ENCODE measurements at places on chromosomes 7 and 10.

DNA sequence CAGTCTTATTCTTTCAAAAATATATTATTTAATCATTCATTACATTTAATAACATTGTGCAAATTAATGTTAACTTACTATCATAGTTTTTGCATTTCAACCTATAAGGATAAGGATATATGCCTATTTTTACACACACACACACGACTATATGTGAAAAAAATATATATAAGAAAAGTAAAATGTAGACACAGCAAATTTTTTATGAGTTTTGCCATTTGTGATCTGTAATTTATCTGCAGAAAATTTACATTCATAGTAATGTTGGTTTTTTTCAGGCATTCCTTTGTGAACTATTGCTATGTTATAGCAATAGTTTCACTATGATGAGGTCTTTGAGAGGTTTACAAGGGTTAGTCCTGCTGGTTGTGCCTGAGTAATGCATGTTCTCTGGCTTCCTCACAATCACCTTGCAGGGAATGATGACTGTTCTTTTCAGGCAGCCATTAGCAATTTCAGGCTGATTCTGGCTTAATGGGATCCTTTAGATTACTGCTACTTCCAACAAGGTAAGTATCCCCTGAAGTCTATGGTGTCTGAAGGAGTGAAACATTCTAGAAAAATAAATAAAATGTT, 183.7 kb upstream of the CDK1 start:
- no peak for DNase-seq

DNA sequence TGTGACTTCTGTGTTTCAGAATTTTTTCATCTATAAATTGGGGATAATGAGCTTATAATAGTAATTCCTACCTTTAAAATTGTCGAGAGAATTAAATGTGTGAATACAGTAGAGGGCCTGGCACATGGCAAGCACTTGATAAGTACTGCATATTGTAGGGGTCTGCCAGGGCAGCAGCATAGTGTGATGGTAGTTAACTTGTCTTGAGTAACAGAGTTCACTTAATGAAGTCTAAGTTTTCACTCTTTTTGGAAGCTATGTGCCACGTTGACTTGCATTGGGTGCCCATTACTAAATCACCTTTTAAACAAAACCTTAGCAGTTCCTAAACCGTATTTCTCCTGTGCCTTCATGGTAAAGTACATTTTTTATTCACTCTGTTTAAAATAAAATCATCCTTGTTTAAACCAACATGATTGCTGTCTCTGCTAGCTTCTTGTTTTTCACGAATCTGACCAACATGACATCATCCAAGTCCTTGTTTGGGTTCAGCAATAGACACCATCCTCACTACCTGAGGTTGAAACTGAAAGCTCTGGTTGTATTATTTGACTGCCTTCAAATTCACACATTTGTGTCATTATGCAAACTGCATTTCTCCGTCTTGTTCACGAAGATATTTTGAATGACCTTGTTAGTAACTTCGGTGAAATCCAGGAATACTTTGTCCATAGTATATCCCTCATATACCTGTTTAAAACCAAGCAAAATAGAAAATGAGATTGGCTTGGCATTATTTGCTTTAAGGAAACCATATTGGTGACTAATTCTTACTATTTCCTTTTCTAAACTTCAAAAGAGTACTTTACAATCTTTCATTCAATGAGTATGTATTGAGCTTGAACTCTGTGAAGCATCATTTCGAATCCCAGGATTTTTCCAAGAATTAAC, 340.2 kb downstream of the SUGCT start:
- no peak for DNase-seq

DNA sequence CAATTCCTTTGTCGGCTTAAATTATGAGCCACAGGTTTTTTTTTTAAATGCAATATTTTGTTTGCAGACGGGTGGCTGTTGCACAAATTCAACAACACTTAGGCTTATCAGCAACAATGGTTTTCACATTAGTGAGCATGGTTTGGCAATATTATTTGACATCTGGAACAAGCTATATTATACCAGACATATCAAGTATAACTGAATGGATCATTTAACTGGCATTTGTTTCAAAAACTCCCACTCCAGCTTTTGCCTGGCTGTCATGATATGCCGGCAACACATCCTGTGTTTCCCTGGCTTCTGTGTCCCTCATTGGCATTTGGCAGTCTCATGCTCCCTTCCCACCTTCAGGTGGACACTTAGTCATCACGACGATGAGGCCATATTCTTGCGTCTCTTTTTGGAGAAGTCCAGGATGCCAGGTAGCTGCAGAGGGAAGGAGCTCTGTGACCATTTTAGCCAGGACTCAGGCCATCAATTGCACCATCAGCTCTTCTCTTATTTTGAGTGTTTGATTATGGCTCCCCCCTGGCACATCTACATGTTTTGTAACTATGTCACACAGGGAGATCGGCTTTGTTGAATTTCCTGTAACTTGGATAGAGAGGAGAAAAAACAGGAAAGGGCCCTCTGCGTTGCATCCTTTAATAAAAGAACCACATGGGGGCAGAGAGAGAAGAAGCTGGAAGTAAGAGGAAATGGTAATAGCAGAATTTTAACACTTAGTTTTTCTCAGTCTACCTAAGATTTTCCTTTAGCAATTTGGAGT, 413.9 kb downstream of the LRMDA start:
- DNase-seq = no peak

DNA sequence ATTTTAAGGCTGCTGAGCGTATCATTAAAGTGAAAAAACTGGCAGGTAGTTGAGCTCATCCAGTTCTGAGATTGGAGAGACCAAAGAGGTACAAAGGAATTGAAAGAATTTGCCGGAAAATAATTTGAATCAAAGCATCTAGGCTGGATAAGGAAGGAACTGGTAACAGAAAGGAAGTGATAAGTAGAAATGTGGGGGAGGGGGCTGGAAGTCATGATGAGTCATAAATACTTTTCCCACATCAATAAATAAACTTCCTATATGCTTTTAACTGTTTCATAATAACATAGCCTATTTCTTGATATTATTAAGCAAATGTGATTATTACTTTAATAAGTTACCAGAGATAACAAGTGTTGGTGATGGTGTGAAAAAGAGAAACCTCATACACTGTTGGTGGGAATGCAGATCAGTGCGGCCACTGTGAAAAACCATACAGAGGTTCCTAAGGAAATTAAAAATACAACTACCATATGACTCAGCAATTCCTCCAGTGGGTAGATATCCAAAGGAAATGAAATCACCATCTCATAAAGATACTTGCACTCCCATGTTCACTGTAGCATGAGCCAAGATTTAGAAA, 27.0 kb downstream of the ZNF438 start:
- no peak for DNase-seq

DNA sequence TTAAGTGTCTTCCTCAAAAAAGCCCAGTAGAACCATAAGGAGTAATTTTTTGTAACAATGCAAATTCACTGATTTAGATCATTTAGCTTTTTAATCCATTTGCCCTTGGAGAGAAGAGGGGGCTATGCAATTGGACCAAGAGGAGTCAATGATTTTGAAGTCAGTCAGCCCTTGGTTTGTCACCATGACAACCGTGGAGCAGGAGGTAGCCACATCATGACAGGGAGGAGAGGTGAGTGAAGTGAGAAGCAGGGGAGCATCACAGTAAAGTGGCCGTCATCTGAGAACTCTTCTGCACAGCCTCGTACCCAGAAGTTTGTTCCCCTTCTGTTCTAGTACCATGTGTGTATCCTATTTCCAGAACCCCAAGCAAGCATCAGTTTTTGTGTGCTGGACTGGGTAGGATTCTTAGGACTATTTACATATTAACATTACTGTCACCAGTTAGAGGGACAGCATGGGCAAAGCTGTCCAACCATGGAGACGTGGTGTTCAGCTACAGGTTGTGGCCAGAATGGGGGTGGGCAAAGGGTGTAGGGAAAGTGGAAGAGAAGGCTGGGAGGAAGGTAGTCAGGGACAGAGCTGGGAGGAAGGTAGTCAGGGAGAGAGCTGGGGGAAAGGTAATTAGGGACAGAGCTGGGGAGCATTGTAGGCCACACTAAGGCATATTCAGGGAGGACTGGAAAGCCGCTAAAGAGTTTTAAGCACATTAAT, 13.1 kb downstream of the UBE3C start:
- DNase-seq = no peak
